ENCODE measurements at places on chromosomes 1 and 21. TPM values are rescaled to one million over a fixed set of nuclear protein-coding genes. Genes with fewer than 3 reads are reported as not detected.

Gene WLS
- total RNA-seq: 75.3 TPM

DNA sequence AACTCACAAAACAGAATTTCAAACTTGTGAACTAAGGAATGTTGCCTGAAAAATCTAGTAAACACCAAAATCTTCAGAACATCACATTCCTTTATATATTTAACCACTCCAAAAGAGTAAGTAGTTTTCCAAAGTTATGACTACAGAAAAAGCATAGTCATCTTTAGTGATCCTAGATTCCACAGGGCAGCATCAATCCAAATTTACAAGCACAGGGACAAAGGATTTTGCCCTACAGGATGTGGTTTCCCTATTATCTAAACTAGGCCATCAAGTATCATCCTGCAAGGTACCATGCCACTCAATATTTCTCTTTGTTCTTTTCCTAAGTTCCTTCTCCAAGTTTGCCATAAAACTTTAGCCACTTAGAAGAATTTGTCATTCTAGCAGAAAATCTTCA lies 33.0 kb downstream of the COP1 start:
- no peak for DNase-seq

DNA sequence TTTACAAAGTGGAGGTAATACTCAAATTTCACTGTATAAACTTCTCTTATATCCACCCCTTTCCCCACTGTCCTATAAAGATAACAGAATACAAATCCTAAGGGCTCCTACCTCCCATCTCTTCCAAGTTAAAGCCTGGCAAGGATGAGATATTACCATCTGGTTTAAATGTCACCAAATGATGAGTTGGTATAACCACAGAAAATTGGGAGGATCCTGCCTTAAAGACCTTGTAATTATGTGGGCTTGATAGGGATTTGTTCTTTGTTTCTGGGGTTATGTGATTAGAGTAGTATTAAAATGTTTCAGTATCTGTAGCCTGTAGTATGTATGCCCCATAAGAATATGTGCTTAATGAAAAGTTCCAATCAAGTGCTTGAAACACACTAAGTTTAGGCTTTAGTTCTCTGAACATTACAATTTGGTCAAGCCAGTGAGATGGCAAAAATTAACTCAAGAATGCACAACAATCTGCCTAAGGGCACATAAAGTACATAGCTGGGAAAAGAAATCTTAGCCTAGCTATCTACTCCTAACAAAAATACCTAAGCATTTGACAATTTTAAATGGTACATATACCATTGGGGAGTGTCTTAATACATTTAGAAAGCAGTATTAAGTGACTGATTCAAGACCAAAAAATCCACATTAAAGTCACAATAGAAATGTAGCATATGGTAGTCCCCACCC lies 14.0 kb downstream of the KDM5B start:
- DNase-seq: no peak

DNA sequence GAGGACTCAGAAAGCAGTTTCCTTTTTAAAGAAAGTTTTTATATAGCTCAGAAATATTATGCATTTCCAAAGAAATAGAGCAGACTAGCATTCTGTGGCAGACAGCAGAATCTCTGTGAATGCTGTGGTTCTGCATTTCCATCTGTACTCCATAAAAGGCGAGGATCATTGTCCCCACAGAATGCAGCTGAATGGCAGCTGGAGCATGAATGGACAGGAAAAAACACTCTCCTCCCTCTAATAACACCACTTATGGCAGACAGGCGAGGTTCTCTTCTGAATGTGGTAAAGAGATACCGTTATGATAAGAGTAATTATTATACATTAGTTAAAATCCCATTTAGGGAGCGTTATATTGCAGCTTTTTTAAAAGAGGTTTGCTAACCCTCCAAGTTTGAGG lies 81.4 kb upstream of the WLS start:
- no peak for DNase-seq

DNA sequence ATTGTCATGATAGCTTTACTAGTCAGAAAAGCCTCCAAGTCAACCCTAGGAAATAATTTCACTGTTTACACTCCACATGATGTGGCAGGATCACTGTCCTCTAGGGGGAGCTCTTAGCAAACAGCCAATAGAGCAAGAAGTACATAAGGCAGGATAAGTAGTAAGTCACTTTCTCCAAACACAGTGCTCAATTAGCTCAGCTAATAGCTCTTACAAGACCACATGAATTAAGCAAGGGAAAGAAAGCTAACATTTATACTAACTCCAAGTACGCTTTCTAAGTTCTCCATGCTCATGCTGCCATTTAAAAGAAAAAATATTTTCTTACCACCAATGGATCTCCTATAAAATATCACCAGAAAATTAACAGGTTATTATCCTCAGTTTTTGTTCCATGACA lies 66.9 kb upstream of the LRIF1 start:
- DNase-seq: no peak

Data from pancreas (tissue), 10 donors.